Ovary (tissue), 10 donors: ENCODE measurements at places on chromosomes 3 and 15. TPM values are rescaled to one million over a fixed set of nuclear protein-coding genes. Genes with fewer than 3 reads are reported as not detected.

DNA sequence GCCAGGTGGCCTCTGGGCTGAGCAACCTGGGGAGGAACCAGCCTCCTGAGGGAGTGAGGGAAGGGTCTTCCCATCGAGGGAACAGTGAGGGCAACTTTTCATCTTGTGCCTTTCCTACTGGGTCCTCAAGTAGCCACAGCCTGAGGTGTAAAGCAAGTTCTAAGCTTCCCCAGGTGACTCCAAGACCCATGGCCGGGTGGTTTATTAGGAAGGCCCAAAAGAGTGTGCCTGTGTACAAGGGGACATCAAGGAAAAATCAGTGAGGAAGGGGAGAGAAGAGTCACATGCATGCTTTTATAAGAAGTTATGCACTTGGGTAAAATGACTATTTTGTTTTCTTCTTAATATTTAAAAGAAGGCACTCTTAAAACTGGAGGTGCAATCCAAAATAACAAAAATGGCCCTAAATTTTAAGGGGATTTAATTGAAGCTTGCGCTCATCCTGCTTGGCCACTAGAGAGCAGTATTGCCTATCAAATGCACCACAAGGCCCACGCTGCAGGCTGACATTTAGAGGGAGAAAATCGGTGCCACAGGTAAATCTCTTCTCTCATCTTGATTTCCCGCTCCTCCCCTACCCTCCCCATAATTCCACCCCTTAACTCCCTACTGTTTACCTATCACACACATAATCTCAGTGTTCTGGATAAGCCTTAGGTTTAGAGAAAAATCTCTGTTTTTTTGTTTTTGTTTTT lies 6.7 kb downstream of the NANOGP8 start:
- no peak for DNase-seq

STX19 gene
- not detected for total RNA-seq

- DNase-seq = no peak
These were observed 767 bp downstream of the EPM2AIP1 start for GRCh38 chr3:36991923-36992805.

- no peak for DNase-seq
These were observed 16.4 kb downstream of the PLEKHO2 start for GRCh38 chr15:64858021-64858575.

GRCh38 chr3:111589303-111590142 lies 5.6 kb downstream of the ZBED2 start:
- no peak for DNase-seq

TIPARP gene
- total RNA-seq = 46.1 TPM

GP5 gene
- total RNA-seq = 0.31 TPM

GRCh38 chr3:98564282-98565005 lies 29.0 kb downstream of the CPOX start:
- no peak for DNase-seq

TGM4 gene
- not detected for total RNA-seq

GRCh38 chr15:71529361-71529760 lies 281.0 kb upstream of the NR2E3 start:
- no peak for DNase-seq
